Kidney (tissue), 22 donors: ENCODE measurements at places on chromosomes 4 and X.

DNA sequence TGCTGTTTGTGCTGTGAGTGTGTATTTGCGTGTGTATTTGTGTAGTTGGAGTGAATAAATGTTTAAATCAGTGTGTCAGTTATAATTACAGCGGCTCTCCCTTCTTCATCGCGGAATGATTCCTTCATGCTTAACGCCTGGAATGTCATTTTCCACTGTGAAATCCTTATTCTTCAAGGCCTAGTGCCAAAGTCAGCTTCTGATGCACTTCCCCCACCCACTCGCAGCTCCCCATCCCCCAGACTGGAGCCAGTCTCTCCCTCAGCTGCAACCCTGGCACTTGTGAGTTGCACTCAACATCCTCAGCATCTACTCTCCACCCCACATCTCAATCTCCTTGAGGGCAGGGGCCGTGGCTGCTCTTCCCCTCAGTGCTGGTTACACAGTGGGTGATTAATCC, 583.0 kb downstream of the BCOR start:
- H3K4me3 ChIP-seq: no peak overlapping the region
- H3K4me1 ChIP-seq: no peaks in the 10 kb centered on the region
- H3K27ac ChIP-seq: no peak overlapping the region

GRCh38 chr4:150782311-150782710, 200.4 kb downstream of the MAB21L2 start:
- H3K4me3 ChIP-seq: no peak overlapping the region
- H3K27ac ChIP-seq: peak overlapping the region; percentile 19
- no peaks in the 10 kb centered on the region for H3K4me1 ChIP-seq
- DNase-seq: no peak

GRCh38 chr4:37968747-37969146, 8.5 kb downstream of the PTTG2 start:
- H3K27ac ChIP-seq: no peak overlapping the region
- peaks cover 5% of the 10 kb centered on the region for H3K4me1 ChIP-seq
- no peak overlapping the region for H3K4me3 ChIP-seq
- no peaks in the 10 kb centered on the region for H3K27me3 ChIP-seq

- H3K27me3 ChIP-seq: no peaks in the 10 kb centered on the region
- no peaks in the 10 kb centered on the region for H3K4me1 ChIP-seq
- H3K4me3 ChIP-seq: no peak overlapping the region
These were observed 8.3 kb downstream of the POLR2B start for GRCh38 chr4:56986952-56987351.

- H3K4me1 ChIP-seq: no peaks in the 10 kb centered on the region
- no peak overlapping the region for H3K4me3 ChIP-seq
- H3K27me3 ChIP-seq: no peaks in the 10 kb centered on the region
- no peak overlapping the region for H3K27ac ChIP-seq
- H3K36me3 ChIP-seq: no peaks in the 10 kb centered on the region
- no peak for DNase-seq
These were observed 59.5 kb downstream of the DDX60 start for GRCh38 chr4:168259096-168259495.

DNA sequence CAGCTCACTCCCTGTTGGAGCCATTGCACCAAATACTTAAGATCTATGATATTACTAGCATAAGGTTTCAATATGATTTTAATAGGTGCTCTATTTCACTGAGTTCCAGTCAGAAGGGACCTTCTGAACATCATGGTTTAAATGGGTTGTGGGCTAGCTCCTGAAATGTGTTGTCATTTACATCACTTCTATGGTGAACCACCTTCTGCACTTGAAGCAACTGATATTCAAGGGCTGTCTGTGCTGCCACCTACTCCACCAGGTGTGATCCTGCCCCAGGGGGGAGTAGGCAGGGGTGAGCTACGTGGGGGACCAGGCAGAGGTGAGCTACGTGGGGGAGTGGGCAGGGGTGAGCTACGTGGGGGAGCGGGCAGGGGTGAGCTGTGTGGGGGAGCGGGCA, 35.2 kb downstream of the RNF175 start:
- H3K36me3 ChIP-seq: no peaks in the 10 kb centered on the region
- H3K4me1 ChIP-seq: no peaks in the 10 kb centered on the region
- H3K27me3 ChIP-seq: no peaks in the 10 kb centered on the region
- no peak for DNase-seq
- H3K4me3 ChIP-seq: no peak overlapping the region

DNA sequence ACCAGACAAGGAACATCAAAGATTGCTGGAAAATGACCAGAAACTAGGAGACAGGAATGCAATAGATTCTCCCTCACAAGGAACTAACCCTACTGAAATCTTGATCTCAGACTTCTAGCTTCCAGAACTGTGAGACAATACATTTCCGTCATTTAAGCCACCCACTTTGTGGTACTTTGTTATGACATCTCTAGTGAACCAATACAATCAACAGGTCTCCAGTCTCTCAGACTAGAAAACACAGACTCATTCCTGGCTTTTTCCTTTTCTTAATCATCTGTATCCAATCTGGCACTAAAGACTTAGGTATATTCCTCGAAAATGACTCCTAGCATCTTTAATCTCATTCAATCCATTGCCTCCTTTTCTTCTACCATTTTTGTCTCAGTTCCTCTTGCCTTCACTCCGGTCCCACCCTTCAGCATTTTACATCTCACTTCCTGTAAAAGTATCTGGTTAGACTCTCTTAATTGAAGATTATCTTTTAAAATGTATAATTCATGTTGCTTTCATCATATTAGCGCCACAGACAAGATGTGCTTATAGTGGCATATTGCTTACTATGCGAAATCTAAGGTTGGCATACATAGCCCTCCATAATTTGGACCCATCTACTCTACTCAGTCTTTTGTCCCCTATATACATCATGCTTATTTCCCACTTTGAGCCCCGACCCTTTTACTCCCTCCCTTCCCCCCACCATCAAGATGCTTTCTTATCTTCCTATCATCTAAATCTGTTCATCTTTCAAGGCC, 250.0 kb downstream of the ENOX2 start:
- no peak overlapping the region for H3K27ac ChIP-seq
- H3K27me3 ChIP-seq: no peaks in the 10 kb centered on the region
- H3K4me1 ChIP-seq: no peaks in the 10 kb centered on the region
- no peak overlapping the region for H3K4me3 ChIP-seq
- no peak for DNase-seq
- H3K36me3 ChIP-seq: no peaks in the 10 kb centered on the region

DNA sequence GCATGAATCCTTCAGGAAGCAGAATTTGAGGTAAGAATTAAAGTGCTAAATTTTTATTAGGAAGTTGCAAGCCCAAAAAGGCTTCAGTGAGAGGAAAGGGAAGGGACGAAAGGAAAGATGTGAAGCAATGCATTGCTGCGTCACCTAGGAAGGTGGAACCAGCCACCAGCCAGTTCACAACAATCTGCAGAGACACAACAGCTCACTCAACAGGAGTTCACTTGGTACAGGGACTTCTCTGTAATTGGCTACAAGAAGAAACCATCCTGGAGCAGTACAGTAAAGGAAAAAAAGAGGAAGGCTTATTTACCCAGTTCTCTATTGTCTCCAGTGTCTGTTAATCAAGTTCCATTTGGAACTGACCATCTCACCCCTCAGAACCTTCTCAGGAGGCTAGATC, 157.6 kb downstream of the HNRNPD start:
- no peak overlapping the region for H3K27ac ChIP-seq
- H3K27me3 ChIP-seq: no peaks in the 10 kb centered on the region
- no peak overlapping the region for H3K4me3 ChIP-seq

DNA sequence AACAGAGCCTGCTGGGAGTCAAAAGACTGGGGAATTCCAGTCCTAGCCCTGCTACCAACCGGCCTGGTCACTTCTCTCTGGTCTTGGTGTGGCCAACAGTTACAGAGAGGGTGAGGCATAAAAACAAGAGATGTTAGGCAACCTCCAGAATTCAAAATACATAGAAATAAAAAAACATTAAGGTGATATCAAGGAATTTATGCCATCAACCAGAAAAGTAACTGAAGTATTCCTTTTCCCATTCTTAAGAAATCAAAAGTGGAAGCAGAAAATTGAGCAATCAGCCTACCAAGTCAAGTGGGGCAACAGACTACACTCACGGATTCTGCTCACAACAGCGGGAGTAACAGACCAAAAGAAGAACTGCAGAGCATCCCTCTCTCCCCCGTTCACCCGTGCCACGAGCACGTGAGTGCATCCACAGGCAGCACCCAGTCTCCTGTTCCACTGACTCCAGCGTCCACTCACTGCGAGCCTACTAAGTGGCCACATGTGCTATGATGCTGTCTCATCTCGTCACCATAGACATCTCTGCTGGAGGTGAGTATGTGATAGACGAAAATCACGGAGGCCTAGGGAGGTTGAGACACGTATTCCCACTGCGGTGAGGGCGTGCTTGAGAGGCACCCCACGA, 29.3 kb downstream of the AFAP1 start:
- no peak overlapping the region for H3K4me3 ChIP-seq
- no peak overlapping the region for H3K27ac ChIP-seq
- H3K36me3 ChIP-seq: no peaks in the 10 kb centered on the region
- DNase-seq: no peak

GRCh38 chr4:120198411-120198810, 131.8 kb upstream of the MAD2L1 start:
- no peaks in the 10 kb centered on the region for H3K27me3 ChIP-seq
- H3K36me3 ChIP-seq: no peaks in the 10 kb centered on the region
- H3K4me1 ChIP-seq: no peaks in the 10 kb centered on the region
- DNase-seq: no peak

DNA sequence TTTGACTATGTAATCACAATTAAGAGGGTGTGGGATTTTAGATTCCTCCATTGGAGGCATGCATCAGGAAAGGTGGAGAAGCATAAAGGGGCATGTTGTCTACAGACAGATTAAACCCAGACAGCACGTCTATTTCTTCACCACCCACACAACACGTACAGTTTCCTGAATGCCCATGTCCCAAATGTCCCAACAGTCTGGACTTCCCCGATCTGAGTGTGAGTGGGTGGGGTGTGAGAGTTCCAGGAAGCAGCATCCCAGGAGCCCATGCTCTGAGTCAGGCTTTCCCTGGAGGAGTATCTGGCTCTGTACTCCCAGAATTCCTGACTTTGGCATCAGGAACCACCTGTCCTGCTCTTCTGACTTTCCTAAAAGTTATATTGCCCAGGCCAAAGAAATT, 30.8 kb upstream of the NDP start:
- H3K27me3 ChIP-seq: no peaks in the 10 kb centered on the region
- no peaks in the 10 kb centered on the region for H3K4me1 ChIP-seq
- no peak overlapping the region for H3K4me3 ChIP-seq
- DNase-seq: no peak
- H3K36me3 ChIP-seq: no peaks in the 10 kb centered on the region

DNA sequence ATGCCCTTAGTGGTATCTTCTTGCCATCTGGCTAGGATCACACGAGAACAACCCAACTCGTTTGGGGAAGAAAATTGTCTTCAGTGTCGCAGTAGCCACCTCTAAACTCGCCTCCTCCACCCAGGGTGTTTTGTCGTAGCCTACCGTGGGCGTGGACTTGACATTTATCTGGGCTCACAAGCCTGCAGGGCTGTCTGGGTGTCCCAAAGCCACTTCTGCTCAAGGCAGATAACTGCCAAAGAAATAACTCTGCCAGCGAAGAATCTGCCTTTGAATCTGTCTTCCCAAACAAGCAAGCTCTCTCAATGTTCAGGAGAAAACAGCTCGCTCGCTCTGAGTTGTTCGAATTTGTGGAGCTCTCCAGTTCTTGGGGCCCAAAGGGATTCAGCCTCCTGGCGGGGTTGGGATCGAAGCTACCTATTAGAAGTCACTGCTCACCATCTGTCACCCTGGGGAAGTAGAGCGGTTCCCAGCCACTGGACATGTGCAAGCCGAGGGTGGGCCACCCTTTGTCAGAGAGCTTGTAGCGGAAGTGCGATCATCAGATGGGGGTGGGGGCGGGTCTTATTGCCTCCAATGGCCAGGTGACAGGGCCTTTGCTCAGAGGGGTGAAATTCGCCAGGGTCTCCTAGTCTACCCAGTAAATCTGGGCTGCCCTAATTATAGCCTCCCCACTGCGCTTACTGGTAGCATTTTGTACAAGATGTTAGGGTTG, 14.8 kb downstream of the BLOC1S4 start:
- no peak overlapping the region for H3K4me3 ChIP-seq
- H3K4me1 ChIP-seq: no peaks in the 10 kb centered on the region
- H3K27me3 ChIP-seq: no peaks in the 10 kb centered on the region
- no peaks in the 10 kb centered on the region for H3K36me3 ChIP-seq
- no peak overlapping the region for H3K27ac ChIP-seq

DNA sequence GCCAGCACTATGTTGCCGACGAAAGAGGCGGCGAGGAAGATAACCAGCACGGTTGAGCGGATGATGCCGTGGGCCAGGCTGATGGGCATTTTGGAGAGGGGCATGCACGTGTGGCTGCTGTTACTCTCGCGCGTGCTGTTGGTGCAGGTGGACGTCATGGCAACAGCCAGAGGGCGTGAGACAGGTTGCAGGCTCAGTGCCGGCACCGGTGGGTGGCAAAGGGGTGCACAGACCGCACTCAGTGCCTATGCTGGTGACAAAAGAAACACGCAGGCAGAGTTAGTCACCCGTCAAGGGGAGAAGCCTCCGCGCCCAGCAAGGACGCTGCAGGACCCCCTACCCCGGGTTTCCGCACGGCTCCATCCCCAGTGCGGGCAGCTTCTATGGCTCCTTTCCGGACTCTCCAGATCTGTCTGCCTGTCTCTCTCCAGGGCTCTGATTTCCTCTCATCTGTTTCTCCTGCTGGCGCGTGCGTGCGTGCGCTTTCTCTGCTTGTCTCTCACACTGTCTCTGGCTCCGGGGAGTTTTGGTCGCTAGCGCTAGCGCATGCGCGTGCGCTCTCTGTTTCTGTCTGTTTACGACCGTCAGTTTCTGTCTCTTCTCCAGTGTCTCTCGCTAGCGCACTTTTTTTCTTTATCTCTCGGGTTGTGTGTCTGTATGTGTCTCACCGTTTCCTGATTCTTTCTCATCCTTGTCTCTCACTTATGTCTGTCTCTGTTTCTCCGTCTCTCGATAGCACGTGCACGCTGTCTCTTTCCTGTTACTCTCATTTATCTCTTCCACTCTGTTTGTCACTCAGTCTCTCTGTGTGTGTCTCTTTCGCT, 2.1 kb downstream of the GPR101 start:
- peak overlapping the region; percentile 61 for H3K4me3 ChIP-seq
- peaks cover 7% of the 10 kb centered on the region for H3K4me1 ChIP-seq
- H3K27me3 ChIP-seq: peaks cover 42% of the 10 kb centered on the region

DNA sequence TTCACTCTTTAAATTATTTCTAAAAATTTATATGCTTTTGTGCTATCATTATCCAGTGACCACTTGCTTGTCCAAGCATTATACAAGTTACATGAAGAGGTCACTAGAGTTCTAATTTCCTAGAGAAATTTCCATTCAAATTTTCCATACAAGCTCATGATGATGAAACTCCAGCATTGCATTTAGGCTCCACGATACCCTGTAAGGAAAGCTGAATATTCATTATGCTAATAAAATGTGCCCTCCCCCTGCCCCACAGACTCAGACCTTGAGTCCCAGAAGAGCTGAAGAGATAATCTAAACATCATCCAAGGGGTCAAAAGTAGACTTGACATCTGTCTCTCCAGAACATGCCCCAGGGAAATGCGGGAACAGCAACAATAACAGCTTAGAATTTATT, 19.6 kb upstream of the FAM156A start:
- H3K27ac ChIP-seq: no peak overlapping the region
- H3K4me1 ChIP-seq: no peaks in the 10 kb centered on the region
- DNase-seq: no peak

- no peak overlapping the region for H3K27ac ChIP-seq
- no peaks in the 10 kb centered on the region for H3K36me3 ChIP-seq
These were observed 213.1 kb downstream of the UGT8 start for GRCh38 chr4:114811564-114812301.

- H3K4me1 ChIP-seq: no peaks in the 10 kb centered on the region
- no peak for DNase-seq
- no peak overlapping the region for H3K4me3 ChIP-seq
These were observed 85.0 kb upstream of the SORBS2 start for GRCh38 chr4:185896817-185897488.

GRCh38 chrX:94908171-94908570, 1234.2 kb downstream of the FAM133A start:
- no peaks in the 10 kb centered on the region for H3K36me3 ChIP-seq
- H3K27me3 ChIP-seq: no peaks in the 10 kb centered on the region
- DNase-seq: no peak
- no peaks in the 10 kb centered on the region for H3K4me1 ChIP-seq
- no peak overlapping the region for H3K27ac ChIP-seq
